ENCODE measurements at places on chromosomes 1 and 21. TPM values are rescaled to one million over a fixed set of nuclear protein-coding genes. Genes with fewer than 3 reads are reported as not detected.

Gene KRTAP7-1
- total RNA-seq = not detected

GRCh38 chr1:84524590-84524989 lies 18.2 kb upstream of the GNG5 start:
- DNase-seq = no peak
- H3K27me3 ChIP-seq = no peaks in the 10 kb centered on the region
- no peak overlapping the region for H3K4me3 ChIP-seq
- H3K36me3 ChIP-seq = peaks cover 13% of the 10 kb centered on the region
- H3K27ac ChIP-seq = peak overlapping the region; percentile 64

Gene SLC44A3
- 0.83 TPM for total RNA-seq

Gene AMY1C
- total RNA-seq = not detected

DNA sequence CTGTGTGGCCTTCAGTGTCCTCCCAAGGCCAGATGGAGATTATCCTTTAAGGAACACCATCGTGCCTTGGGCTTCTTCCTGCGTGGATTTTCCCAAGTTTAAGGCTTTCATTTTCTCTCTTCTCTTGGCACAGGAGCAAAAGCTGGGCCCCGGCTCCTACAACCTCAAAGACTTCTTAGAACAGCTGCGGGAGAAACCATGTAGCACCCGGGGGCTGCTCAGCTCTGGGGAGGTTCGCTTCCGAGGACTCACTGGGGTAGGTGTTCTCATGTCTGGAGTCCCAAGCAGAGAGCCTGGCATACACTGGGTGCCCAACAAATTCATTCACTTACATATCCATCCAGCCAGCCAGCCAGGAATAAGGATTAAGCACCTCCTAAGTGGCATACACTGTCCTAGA lies 6.6 kb upstream of the TTC22 start:
- H3K4me3 ChIP-seq = no peak overlapping the region
- H3K4me1 ChIP-seq = peaks cover 9% of the 10 kb centered on the region
- H3K27me3 ChIP-seq = no peaks in the 10 kb centered on the region
- no peak for DNase-seq
- no peak overlapping the region for H3K27ac ChIP-seq

GRCh38 chr1:61241973-61242381 lies 159.6 kb downstream of the NFIA start:
- no peak overlapping the region for H3K4me3 ChIP-seq
- H3K27ac ChIP-seq = no peak overlapping the region
- H3K4me1 ChIP-seq = peaks cover 22% of the 10 kb centered on the region
- H3K27me3 ChIP-seq = no peaks in the 10 kb centered on the region

- H3K4me3 ChIP-seq = no peak overlapping the region
- H3K27ac ChIP-seq = no peak overlapping the region
- no peaks in the 10 kb centered on the region for H3K36me3 ChIP-seq
- no peaks in the 10 kb centered on the region for H3K27me3 ChIP-seq
- H3K4me1 ChIP-seq = peaks cover 6% of the 10 kb centered on the region
These were observed 52.5 kb upstream of the ZNF648 start for GRCh38 chr1:182113879-182114626.

- DNase-seq = no peak
- H3K4me3 ChIP-seq = no peak overlapping the region
- H3K36me3 ChIP-seq = no peaks in the 10 kb centered on the region
- H3K27me3 ChIP-seq = peaks cover 23% of the 10 kb centered on the region
- H3K4me1 ChIP-seq = peaks cover 13% of the 10 kb centered on the region
These were observed 681 bp upstream of the UBXN10 start for GRCh38 chr1:20184997-20185833.

GRCh38 chr21:25535849-25536248 lies 71.4 kb downstream of the MRPL39 start:
- H3K27ac ChIP-seq = no peak overlapping the region
- no peak overlapping the region for H3K4me3 ChIP-seq
- H3K36me3 ChIP-seq = peaks cover 5% of the 10 kb centered on the region
- H3K27me3 ChIP-seq = no peaks in the 10 kb centered on the region
- no peak for DNase-seq

DNA sequence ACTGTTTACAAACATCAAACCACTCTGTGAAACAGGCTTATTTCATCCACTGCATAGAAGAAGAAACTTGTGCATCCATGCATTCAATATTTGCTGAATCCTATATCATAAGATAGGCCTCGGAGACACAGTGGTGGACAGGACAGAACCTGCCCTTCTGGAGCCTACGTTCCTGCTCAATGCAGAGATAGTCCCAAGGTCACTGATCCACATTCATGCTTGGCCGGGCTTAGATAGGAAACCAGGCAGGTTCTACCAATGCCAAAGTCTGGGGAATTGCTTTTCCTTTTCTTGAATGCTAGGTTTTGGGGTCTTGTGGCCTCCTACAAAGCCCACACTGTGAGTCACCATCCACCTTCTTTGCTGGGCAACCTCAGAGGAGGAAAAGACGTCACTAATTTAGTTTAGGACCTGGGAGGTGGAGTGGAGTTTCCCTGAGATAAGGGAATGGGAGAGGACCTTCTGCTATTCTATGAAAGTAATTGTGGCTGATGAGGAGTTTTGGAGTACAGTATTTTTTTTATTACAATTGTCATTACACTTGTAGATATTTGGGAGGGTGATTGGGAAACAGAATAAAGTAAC lies 99.7 kb upstream of the CD34 start:
- no peaks in the 10 kb centered on the region for H3K27me3 ChIP-seq
- no peaks in the 10 kb centered on the region for H3K36me3 ChIP-seq

- peak within 1 kb of the TSS; percentile 97 for H3K4me3 ChIP-seq
- peaks cover 27% of the 10 kb centered on the region for H3K4me1 ChIP-seq
- peak; percentile 82 for DNase-seq
- peaks cover 13% of the 10 kb centered on the region for H3K36me3 ChIP-seq
- no peaks in the 10 kb centered on the region for H3K27me3 ChIP-seq
- peak within 1 kb of the TSS; percentile 98 for H3K27ac ChIP-seq
These were observed at the start of gene CNKSR1 for GRCh38 chr1:26177182-26177684. TSS of gene CNKSR1 (plus strand) at chr1:26177491. CDS start at chr1:26177548, 57 bp downstream.

GRCh38 chr1:232983817-232984567 lies 33.6 kb downstream of the NTPCR start:
- H3K4me3 ChIP-seq = no peak overlapping the region
- H3K36me3 ChIP-seq = peaks cover 56% of the 10 kb centered on the region
- DNase-seq = no peak
- no peak overlapping the region for H3K27ac ChIP-seq

- no peaks in the 10 kb centered on the region for H3K36me3 ChIP-seq
- no peak for DNase-seq
- no peak overlapping the region for H3K27ac ChIP-seq
- H3K27me3 ChIP-seq = no peaks in the 10 kb centered on the region
These were observed 25.8 kb upstream of the MPZL1 start for GRCh38 chr1:167695756-167696561.

GRCh38 chr21:38525454-38525853 lies 27.2 kb upstream of the ERG start:
- peak; percentile 26 for DNase-seq
- no peaks in the 10 kb centered on the region for H3K36me3 ChIP-seq
- no peak overlapping the region for H3K27ac ChIP-seq
- H3K4me3 ChIP-seq = no peak overlapping the region
